ENCODE measurements at places on chromosomes 16 and 17.

GRCh38 chr16:89575247-89576152 is at the start of gene CPNE7:
TSS of gene CPNE7 (plus strand) at chr16:89575758. CDS start at chr16:89575898, 140 bp downstream.
- no peak for DNase-seq

DNA sequence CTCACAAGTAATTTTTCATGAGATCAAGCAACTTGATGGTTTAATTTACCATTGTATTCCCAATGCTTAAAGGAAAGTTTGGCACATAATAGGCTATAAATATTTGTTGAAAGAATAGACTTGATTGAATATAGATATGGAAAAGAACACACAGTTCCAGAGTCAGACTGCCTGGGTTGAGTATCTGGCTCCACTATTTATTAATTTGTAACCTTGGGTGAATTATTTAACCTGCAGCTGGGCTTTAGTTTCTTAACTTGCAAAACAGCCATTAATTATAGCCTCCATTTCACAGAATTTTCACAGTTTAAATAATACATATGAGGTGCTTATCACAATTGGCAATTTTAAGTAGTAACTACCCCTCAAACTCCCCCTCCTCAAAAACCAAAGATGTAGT is 73.6 kb downstream of the NCOR1 start:
- DNase-seq, result no peak

GRCh38 chr17:74368341-74369081 is 1.2 kb downstream of the GPR142 start:
- DNase-seq, result peak; percentile 46

- DNase-seq, result no peak
Observed at GRCh38 chr17:65485388-65486299, 75.8 kb downstream of the AXIN2 start.

- DNase-seq, result no peak
Observed at GRCh38 chr16:9366048-9366969, 274.9 kb downstream of the HAPSTR1 start.

- DNase-seq, result no peak
Observed at GRCh38 chr17:79146562-79146961, 71.9 kb downstream of the ENGASE start.

DNA sequence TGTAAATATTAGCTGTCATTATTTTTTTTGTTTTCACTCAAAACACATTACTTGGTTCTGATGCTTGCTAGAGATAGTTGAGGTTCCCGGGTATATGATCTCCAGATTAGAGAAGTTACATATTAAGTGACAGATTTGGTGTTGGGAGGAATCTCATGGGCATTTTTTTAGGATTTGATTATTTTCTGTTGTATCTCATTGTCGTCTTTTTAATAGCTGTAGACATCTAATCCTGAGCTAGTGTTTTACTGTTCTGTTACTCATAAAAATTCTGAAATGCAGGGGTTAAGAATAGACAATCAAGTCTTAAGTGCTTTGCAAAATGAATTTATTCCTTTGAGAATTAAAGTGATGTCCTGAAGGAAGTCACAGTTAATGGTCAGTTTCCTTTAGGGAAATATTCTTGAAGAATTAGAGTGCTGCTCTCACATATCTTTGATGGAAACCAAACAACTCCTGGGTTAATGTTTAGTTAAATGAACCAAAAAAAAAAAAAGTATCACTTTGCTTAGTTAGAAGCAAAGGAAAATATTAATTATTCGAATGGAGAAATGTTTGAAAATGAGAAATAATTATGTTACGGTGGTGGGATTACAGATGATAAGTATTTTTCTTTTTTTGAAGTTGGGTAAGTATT is 251.7 kb upstream of the CACNG5 start:
- no peak for DNase-seq

GRCh38 chr17:35460354-35460851 is 11.8 kb upstream of the SLFN13 start:
- peak; percentile 5 for DNase-seq

DNA sequence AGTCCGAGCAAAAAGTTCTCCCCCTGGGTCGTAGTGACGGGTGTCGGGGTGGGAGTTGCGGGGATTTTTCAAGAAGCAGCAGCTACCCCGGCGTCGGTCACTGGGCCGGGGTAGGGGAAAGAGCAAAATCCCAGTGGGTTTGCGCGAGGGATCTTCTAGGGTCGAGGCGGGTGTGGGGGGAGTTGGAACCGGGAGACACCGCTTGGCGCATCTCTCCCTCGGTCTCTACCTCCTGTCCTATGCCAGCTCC is 2.3 kb upstream of the UBTF start:
- no peak for DNase-seq

DNA sequence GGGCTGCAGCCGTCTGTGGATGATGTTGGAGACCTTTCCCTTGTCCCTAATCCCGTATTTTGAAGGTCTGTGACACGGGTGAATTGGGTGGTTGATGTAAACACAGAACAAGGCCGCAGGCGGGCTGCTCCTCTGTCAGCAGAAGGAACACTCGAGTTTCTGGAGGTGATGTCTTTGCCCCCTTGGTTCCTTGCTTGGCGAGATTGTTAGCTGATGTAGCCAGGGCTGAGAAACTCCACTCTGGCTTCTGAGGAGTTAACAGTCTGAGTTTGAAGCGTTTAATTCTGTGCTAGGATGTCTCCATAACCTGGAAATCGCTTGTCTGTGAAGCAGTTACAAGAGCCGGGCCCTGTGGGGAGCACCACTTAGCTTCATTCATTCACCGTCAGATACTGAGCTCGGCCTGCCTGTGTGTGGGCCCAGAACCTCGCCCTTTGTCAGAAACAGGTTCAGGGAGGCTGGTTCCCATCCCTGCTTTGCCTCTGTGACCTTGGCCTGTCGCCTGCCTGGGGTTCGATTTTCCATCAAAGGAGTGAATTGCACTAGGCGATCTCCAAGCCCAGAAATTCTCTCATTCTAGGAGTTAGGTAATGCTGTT is 1.3 kb downstream of the MAPK8IP3 start:
- no peak for DNase-seq

- DNase-seq, result no peak
Observed at GRCh38 chr16:48559462-48560211, 50.3 kb downstream of the N4BP1 start.

DNA sequence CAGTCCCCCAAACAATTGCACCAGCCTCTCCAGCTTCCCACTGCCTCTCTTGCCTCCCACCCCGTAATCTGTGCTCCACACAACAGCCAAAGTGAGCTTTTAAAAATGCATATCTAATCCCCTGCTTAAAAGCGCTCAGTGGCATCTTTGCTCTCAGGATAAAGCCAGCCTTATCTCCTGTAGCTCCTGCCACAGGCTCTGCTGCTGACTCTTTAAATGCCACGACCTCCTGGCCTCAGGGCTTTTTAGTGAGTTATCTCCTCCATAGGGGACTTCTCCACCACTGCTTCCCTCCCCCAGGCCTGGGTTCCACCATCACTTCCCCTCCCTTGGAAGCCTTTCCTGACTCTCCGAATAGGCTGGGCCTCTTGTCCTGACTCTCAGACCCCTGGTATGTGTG is 98.6 kb downstream of the GNAO1 start:
- no peak for DNase-seq

DNA sequence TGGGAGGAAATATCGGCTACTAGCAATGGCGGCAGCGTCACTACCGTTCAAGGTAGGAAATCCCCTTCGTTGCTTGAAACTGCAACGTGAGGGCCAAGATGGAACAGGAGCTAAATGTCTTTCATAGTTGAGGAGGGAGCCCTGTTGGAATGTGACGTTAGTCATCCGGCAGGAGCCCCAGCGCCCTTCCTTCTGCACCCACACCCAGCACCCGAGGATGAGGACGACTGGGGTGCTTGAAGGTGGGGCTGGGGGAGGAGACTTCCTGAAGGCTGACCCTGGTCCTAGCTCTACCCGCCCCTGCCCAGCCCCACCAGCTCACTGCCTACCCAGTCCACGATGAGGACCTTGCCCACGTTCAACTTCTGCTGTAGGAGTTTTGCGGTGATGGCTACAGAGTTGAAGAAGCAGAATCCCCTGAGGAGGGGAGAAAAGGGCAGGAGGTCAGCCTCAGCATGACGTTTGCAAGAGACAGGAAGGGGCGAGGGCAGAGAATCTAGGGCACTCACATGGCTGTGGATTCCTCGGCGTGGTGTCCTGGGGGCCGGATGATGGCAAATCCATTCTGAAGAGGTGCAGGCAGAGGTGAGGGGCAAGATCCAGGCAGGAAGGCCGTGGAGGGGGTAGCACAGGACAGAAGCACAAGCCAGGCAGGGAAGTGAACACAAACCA is 11.9 kb downstream of the G6PC3 start:
- no peak for DNase-seq

DNA sequence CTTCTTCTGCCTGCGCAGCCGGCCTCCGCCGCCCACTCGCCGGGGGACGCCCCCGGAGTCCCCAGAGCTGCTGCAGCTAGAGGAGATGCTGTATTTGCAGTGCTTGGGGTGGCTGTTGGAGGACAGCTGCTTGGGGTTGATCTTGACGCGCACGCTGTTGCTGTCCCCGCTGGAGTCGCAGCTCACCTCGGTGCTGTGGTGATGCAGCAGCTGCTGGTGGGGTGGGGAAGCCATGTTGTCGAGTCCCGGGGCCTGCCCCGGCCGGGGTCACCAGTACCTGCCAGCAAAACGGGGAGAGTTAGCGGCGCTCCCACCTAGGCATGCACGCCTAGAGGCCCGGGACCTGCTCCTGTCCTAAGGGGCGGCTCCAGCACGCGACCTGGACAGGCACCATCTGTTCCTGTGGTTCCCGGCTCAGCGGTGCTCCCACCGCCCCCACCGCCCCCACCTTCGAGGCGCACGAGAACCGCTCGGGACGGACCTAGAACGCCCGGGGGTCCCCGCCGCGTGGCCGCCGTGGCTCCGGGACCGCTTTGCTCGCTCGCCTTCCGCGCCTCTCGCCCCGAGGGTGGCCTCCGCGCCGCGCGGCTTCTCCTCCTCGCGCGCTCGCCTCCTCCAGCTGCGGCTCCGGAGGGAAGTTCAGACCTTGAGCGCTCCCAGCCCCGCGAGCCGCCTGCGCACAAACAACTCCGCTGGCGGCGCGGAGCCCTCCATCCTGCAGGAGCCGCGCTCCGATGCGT is 863 bp downstream of the ADCY9 start:
- DNase-seq, result peak; percentile 39
